ENCODE measurements at places on chromosomes 16 and 17.

GRCh38 chr17:61464843-61465180 is 12.6 kb downstream of the TBX4 start:
- DNase-seq, result no peak

DNA sequence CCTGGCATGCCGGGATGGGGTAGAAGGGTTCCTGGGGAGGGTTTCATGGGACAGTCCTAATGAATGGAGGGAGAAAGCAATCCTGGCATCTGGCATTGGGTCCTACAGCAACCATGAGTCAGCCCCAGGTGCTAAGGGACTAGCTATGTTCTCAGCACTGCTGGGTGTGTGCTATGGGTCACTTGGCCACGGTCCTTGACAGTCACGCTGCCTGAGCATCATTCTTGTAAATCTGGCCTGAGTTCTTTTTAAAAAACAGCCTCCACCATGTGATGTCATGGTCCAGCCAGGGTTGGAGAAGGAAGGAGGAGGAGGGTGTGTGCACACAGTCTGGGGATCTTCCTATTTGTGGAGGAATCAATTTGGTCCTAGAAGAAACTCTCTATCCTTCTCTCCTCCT is 6.2 kb upstream of the RAMP2 start:
- no peak for DNase-seq

DNA sequence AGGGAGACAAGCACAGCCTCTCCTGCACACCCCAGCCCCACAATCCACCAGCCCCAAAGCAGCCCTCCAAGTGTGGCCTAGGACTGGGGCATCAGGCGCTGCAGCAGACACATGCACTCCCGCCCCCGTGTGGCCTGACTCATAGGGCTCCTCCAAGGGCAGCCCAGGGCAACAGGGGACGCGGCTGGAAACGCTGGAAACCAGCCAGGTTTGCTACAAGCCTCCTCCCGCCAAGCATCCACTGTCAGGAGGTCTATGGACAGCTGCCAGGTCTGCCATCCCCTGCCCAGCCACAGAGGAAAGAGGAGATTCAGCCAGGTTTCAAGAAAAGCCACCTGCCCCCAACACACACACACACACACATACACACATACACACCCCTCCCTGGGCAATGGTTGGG is 25.8 kb downstream of the SRCIN1 start:
- no peak for DNase-seq

DNA sequence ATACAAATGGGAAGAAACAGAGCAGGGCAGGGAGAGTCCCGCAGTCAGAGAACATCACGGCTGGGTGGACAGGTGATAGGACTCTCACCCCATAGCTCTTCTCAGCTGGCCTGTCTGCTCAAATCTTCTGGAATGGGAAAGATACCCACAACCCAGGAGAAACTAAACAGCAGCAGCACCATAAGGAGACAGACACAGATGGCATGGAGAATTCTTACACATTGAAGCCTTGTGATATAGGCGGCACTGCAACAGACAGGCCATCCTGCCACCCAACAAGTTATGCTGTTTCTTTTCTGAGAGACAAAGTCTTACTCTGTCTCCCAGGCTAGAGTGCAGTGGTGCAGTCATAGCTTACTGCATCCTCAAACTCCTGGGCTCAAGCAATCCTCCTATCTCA is 8.6 kb upstream of the ANKRD40CL start:
- no peak for DNase-seq

- DNase-seq, result no peak
Measured at GRCh38 chr17:39924691-39925055, 2.7 kb downstream of the ORMDL3 start.

Measured in activated T-helper 1 cell treated with anti-CD3 and anti-CD28 coated beads, Interleukin-12 subunit alpha, Interleukin-12 subunit beta, Interleukin-2, Interleukin-4 antibody, amounts not matched to agents 30 ng/mL and 10 ng/mL and 1 ng/mL, durations not matched to agents 14 hours and 24 hours and 36 hours (primary cell).